Esophagus muscularis mucosa (tissue), 4 donors: ENCODE measurements at places on chromosomes 3 and 15. TPM values are rescaled to one million over a fixed set of nuclear protein-coding genes. Genes with fewer than 3 reads are reported as not detected.
A peak's percentile ranks its signal among the peaks of the same experiment; 100 is the strongest.

AADACL2 gene
- total RNA-seq, result not detected

SAMD7 gene
- total RNA-seq, result not detected

- DNase-seq, result no peak
Observed at GRCh38 chr3:181030948-181031347, 41.4 kb upstream of the DNAJC19 start.

GRCh38 chr3:101072300-101072699, 79.1 kb upstream of the ABI3BP start:
- no peak for DNase-seq

GABRR3 gene
- not detected for total RNA-seq

MUSTN1 gene
- 17.7 TPM for total RNA-seq

- no peak for DNase-seq
Observed at GRCh38 chr3:125967156-125967555, 1.8 kb upstream of the ROPN1B start.

DNA sequence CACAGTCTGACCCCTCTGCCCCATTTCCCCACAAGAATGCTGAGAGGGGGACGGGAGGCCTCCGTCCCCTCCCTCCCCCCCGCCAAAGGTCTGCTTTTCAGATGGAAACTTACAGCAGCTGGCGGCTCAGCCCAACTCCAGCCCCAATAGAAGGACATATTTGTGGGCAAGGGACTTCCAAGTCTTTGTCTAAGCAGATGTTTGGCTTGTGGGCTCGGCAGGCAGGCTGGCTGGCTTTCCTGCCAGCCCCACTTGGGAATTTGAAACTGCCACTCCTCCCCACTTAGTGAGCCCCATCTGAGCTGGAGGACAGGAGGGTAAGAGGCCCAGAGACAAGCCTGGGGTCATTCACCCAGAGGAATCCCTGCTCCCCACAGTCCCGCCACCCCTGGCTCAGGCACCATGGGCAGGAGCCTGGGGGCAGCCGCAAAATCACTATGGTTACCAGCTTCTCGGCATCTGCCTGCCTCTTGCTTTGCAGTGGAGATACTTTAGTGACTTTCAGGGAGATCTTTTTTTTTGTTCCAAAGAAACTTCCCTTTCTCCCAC, 53.6 kb downstream of the LMCD1 start:
- DNase-seq, result no peak

DNA sequence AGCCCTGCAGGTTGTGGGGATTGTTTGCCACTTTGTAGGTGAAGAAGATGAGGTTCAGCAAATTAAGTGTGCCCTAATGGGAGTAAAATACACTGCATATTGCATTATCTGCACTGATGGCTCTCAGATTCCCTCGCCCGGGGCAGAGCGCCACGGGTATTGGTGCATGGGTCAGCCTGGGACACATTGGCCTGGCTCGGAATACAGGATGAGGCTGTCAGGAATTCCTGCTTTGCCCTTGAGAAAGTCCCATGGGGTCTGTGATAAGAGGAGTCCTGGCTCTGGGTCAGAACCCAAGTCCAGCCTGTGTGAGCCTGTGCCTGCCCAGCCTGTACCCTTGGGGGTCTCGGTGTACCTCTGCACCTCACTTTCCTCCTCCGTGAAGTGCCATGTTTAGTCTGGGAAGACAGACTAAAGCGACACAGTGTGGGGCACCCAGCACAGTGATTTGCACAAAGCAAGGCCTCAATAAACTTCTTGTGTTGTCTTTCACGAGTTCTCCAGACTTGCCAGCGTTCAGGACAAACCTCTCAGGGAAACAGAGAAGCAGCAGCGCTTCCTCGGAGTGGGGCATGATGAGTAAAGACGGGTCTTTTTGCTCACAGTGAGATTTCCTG, 107.6 kb downstream of the LRRK1 start:
- DNase-seq, result peak; percentile 91

DNA sequence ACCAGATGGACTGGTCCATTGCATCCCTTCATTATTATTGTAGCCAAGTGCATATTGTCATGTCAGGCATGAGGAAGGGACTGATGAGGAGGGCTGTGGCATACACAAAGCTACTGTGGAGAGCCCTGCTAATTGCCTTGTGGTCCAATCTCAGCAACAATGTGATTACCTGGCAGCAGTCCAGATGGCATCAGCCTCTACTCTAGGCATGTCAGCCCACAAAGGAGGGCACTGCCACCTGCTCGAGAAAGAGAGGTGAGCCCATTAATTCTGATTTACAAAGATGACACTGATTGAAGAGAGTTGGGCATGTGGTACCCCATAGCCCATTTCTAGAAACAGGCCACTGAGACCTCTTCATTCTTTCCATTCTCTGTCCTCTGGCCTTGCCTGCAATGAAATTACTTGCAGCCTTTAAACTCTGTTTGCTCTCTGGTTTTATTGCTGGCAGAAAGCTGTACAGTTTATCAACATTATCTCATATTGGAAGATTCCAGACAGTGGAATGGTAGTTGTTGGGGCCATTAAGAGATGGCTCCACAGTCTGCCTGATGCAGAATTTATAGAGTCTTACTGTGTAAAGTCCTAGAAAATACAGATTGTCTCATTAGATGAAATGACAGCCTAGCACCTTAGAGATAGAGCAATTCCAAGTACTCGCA, 307.7 kb downstream of the ARPP21 start:
- DNase-seq, result no peak

CKMT1A gene
- total RNA-seq, result not detected

UPK1B gene
- not detected for total RNA-seq

- DNase-seq, result peak; percentile 70
Observed at GRCh38 chr15:60975952-60976351, 253.2 kb downstream of the RORA start.
